ENCODE measurements at places on chromosomes 7 and 10.
A peak's percentile ranks its signal among the peaks of the same experiment; 100 is the strongest.

GRCh38 chr7:69049326-69049725 lies 548.9 kb upstream of the AUTS2 start:
- no peak for DNase-seq

GRCh38 chr7:76262683-76263402 lies 39.6 kb upstream of the HSPB1 start:
- DNase-seq, result no peak

DNA sequence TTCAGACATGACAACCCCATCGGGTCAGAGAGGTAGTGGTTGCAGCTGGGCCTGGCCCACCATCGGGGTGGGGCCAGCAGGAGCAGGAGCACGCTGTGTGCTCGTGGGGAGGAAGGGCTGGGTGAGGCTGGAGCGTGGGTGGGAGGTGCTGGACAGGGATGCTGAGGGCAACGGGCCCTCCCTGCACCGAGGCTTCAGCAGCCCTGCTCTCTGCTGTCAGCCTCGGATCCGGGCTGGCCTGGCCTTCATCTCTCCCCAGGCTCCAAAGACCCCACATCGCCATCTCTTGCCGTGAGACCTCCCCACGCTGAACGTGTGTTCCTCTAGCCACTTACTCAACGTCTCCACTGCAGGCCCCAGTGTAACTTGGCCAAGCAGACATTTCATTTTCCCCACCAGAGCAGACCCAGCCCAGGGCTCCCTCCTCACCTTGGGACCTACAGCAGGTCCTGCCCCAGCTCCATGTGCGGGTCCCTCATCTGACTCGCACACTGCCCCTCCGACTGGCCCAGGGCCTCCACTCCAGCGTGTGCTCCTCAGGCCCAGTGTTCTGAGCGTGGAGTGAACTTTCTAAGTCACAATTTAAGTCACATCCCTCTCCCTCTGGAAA lies 462.4 kb downstream of the DNAJB6 start:
- no peak for DNase-seq

DNA sequence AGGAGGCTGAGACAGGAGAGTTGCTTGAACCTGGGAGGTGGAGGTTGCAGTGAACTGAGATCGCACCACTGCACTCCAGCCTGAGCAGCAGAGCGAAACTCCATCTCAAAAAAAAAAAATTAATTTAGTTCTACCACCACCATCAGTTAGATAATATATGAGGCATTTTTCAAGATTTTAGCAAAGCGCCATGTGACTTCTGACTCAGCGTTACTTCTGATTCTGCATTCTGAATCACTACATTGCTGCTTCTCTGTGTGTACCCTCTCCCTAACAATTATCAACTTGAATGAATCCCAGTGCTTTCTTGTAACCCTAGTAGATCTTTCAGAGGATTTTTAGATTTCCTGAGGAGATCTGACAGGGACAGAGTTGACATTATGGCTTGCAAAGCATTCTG lies 176.8 kb upstream of the SORCS1 start:
- DNase-seq, result no peak

- DNase-seq, result no peak
Measured at GRCh38 chr7:142460402-142461117, 202.7 kb upstream of the PRSS58 start.

- DNase-seq, result no peak
Measured at GRCh38 chr7:1331561-1332467, 99.1 kb downstream of the UNCX start.

DNA sequence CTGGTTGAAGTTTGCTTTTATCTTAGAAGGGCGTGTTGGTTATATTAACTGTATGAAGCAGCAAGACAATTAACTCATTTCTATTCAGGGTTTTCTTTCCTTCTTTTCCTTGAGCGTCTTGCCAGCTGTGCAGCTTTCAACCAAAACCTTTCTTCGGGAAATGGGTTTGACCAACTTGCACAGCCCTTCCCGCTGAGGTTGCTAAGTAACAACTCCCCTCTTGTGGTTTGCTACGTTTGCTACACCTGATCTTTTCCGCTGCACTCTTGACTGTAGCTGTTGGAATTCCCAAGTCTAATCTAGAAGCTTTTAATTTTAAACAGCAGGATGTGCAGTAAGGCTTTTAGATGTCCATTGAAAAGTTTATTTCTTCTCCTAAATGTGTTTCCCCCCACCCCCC lies 116.9 kb downstream of the CDCA7L start:
- no peak for DNase-seq

GRCh38 chr10:77251297-77252013 lies 386.2 kb downstream of the KCNMA1 start:
- DNase-seq, result peak; percentile 51

- DNase-seq, result no peak
Measured at GRCh38 chr7:46970476-46970875, 611.4 kb downstream of the TNS3 start.

DNA sequence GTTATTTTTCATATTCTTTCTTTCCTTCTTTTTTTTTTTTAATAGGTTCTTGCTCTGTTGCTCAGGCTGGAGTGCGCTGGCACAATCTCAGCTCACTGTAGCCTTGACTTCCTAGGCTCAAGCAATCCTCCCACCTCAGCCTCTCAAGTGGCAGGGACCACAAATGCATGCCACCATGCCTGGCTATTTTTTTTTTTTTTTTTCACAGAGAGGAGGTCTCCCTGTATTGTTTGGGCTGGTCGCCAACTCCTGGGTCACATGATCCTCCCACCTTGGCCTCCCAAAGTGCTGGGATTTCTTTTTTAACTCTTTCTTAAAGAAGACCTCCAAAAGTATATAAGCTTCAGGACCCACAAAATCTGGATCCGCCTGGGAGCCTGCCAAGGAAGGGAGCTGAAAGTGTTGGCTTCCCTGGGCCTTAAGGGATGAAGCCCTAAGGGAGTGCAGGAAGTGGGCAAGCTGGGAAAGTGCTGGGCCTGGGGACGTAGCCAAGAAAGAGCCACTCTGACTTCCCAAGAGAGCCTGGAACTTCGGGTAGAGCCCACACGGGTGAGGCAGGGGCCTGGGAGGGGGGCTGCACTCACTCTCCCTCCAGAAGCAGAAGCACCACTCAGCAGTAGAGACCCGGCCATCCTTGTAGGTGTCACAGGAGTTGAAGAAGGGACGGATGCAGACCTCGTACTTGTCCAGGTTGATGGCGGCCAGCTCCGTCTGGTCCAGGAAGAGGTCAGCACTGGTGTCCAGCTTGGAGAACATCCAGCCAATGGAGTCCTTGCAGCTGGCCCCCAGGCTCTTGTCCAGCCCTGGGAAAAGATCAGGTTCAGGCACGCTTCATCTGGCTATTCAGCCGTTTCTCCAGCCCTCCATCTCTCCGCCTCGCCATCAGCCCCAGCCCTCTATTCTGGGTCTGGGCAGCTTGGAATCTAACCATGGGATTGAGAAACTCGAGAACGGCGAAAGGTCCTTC lies 21.8 kb downstream of the SPOCK2 start:
- DNase-seq, result no peak

DNA sequence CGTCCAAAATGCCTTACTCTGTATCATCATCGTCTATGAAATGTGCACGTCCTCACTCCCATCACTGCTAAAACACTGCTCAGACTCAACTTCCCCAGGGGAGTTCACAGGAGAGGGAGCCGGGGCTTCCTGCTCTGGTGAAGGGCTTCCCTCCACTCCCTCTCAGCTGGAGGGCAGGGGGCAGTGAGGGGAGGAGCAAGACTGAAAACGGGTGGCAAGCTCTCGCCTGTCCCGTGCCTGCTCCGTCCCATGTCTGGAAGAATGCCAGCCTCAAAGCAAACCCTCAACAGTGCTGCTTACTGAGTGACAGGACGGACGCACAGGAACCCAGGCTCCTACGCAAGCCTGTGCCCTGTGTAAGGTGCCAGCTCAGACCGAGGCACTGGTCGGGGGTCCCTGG lies 25.1 kb downstream of the PRKAG2 start:
- DNase-seq, result no peak

GRCh38 chr7:126362746-126363145 lies 890.0 kb downstream of the GRM8 start:
- no peak for DNase-seq

- DNase-seq, result no peak
Measured at GRCh38 chr7:72317341-72317740, 94.8 kb downstream of the CALN1 start.

GRCh38 chr7:154746571-154747360 lies 256.2 kb downstream of the PAXIP1 start:
- DNase-seq, result no peak

DNA sequence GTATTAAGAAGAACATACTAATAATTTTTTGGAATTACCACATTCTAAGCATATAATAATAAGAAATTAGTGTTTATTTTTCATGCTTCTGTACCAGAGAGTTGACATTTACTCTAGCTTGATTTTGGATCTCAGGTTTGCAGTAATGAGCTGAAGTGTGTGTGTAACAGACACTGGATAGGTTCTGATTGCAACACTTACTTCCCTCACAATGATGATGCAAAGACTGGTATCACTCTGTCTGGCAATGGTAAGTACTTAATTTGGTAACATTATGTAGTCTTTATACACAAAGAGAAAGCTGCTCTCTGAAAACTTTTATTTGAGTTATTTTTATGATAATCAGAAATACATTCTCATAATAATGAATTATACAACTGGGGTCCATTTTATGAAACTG lies 54.1 kb downstream of the SRI start:
- DNase-seq, result no peak

DNA sequence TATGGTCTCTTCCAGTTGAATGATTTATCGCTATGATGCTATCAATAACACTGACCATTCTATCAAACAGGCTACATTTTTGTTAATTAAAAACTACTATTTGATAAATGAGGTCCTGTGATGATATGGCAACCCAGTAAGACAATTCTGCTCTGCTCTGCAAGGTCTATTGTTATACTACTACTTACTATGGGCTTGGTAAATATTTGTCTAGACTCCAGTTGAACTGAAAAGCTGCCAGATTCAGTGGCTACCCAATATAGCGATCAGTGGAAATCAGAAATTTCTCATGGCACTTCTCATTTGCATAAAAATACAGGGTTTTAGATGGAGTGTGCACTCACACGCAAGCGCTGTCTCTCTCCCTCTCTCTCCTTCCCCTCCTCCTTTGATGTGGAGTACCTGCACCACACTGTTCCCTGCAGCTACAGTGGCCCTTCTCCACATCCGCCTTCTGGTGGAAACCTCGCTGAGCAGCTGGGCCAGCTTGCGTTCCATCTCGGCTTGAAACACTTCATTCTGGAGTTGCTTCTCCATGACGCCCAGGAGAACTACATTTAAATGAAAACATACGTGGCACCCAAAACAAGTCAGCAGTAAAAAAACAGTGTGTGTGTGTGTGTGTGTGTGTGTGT lies 77.9 kb downstream of the KIAA1549 start:
- DNase-seq, result peak; percentile 88

DNA sequence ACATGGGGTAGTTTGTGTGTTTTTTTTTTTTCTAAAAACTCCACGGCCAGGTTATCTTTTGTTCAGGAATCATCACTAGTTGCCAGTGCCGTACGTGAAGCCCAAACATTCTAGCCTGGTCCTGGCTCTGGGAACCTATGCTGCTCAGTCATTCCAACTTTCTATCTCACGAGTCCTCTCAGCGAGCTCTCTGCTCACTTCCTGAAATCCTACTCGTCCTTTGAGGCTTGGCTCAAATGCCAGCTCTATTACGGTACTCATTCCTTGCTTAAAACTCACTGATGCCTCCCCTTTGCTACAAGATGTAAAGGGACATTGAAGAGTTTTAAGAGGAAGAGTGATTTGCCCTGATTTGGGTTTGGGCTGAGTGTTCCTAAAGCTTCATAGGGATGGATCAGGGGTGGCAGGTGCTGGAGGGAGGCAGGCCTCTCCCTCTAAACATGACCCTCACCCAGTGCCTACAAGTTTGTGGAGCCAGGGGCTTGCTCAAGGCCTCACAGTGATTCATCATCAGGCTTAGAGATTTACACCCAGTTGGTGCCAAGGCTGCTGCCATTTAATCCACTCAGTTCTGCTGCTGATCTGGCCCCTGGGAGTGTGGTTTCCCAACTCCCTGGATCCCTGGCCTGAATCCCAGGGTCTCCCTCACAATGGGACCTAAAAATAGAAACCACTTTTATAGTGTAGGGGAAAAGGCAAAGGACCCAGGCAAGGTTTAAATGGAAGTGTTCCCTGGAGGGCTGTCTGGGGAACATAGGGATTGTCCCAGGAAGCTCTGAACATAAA lies 46.1 kb upstream of the R3HCC1L start:
- DNase-seq, result no peak

GRCh38 chr10:133276435-133277201 lies at the start of gene ADAM8:
Gene ADAM8 (minus strand): TSS chr10:133276868. CDS start chr10:133276817, 51 bp downstream.
- no peak for DNase-seq

GRCh38 chr7:131338173-131338572 lies 10.5 kb downstream of the MKLN1 start:
- DNase-seq, result no peak

DNA sequence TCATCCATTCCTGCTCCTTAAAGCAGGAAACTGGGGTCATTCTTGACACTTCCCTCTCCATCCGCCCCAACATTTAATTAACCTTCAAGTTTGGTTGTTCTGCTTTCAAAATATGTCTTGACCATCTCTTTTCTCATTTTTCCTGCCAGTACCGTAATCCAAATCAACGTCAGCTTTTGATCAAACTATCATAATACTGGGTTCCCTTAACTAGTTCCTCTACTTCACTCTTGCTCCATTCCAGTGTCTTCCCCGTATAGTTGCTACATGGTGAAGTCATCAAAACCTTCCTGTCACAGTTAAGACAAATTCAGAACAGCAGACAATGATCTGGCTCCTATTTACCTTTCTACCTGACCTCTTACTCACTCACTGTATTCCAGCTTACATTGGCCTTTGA lies 6.6 kb upstream of the KLF14 start:
- DNase-seq, result no peak

- DNase-seq, result peak; percentile 57
Measured at GRCh38 chr7:135672560-135673359, 10.4 kb downstream of the STMP1 start.

DNA sequence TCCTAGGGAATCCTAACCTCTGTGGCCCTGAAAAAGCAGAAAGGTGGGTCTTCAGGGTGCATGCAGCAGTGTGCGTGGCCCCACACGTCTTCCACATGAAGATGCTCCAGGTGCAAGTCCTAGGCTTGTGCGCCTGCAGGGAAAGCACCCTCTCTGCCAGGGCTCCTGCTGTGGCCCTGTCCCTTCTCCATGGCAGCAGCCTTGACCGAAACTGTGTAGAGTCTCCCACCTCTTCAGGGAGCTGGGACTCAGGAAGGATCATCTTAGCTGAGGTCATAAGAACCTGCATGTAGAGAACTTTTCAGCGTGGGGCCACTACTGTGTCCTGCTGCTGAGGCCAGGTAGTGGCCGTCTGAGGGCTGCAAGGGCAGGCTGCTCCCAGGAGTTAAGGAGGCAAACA lies 6.3 kb upstream of the CSGALNACT2 start:
- DNase-seq, result no peak
